Ovary (tissue), 10 donors: ENCODE measurements at places on chromosomes 16 and 17. TPM values are rescaled to one million over a fixed set of nuclear protein-coding genes. Genes with fewer than 3 reads are reported as not detected.

PRR15L gene
- total RNA-seq, result 0.95 TPM

TNFSF13 gene
- total RNA-seq, result 14.5 TPM

FZD2 gene
- 8.7 TPM for total RNA-seq

NOD2 gene
- 1.1 TPM for total RNA-seq

GRCh38 chr16:31438414-31438813, 4.2 kb downstream of the ZNF843 start:
- no peak overlapping the region for H3K4me3 ChIP-seq
- H3K36me3 ChIP-seq, result no peaks in the 10 kb centered on the region
- H3K27ac ChIP-seq, result no peak overlapping the region
- DNase-seq, result no peak
- H3K27me3 ChIP-seq, result no peaks in the 10 kb centered on the region
